COR-L47 (cell line): ENCODE measurements at places on chromosomes 1 and 21.

- no peak for DNase-seq
These were observed 1383.1 kb upstream of the ADGRL2 start for GRCh38 chr1:80417671-80418070.

- DNase-seq: no peak
These were observed 25.6 kb downstream of the ZYG11B start for GRCh38 chr1:52751589-52752483.

- DNase-seq: no peak
These were observed 463.3 kb upstream of the BRINP3 start for GRCh38 chr1:190940951-190941350.

DNA sequence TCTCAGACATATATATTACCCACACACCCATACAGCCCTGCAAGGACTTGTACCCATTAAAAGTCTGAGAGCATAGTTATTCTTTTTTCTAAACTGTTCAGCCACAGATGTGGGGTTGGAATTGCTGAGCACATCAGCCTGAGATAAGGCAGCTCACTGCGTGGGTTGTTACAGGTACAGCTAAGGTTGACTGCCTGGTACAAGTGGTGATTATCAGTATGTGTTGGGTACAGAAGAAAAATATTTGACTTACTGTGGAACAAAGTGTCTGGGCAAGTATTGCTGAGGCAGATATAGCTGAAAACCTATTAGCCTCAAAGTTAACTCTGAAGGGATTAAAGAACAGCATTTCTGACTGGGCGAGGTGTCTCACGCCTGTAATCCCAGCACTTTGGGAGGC, 5.0 kb downstream of the STX12 start:
- no peak for DNase-seq

GRCh38 chr1:58784758-58785441, 1.1 kb upstream of the JUN start:
- DNase-seq: peak; percentile 75
